ENCODE measurements at places on chromosomes 11 and 22.

DNA sequence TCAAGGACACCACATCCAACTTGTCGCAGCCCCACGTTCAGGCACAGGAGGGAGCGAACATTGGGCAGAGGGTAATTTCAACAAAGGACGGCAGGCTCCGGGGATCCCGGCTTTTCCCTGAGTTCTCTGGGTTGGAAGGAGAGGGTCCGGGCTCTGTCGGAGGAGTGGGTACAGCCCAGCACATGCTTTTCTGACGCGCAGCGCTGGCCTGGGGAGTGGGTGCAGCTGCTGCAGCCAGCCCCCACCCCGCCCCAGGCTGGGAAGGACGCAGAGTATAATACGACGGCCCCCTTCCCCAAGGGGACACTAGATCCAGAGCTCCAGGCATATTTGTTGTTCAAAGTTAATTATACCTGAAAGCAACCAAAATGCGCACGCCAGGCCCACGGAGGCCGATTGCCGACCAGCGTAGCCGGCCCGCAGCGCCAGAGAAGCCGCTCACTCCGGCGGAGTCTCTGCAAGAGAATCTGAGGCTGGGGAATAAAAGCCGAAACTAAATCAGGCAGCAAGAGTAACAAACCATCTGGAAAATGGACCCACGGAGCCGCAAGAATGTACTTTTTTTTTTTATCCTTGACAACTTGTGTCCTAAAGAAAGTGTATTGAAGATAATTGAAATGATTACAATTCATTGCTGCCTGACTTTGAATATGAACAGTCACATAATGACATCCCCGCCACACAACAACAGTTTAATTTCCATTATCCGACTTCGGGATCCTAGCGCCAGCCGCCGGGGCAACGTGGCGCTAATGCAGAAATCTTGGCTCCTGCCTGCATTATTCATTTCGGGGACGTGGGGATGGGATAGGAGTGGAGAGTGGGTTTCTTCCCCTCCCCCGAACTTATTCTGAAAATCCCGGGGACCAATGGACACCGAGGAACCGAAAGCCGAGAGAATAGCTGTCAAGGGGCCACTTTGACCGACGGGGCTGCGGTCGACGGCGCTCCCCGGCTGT, 14.0 kb upstream of the PAX6 start:
- no peak for DNase-seq

DNA sequence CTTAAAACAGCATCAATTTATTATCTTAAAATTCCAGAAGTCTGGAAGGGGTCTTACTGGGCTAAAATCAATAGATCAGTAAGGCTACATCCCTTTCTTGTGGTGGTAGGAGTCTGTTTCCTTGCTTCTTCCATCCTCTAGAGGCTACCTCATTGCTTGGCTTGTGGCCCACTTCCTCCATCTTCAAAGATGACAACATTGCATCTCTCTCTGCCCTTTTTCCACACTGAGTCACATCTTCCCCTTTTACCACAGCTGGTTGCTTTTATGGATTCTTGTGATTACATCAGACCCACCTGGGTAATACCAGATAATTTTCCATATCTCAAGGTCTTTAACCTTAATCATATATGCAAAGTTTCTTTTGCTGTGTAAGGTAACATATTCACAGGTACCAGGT, 60.9 kb downstream of the GRIA4 start:
- no peak for DNase-seq

GRCh38 chr11:70281156-70281609, 10.7 kb downstream of the PPFIA1 start:
- no peak for DNase-seq

DNA sequence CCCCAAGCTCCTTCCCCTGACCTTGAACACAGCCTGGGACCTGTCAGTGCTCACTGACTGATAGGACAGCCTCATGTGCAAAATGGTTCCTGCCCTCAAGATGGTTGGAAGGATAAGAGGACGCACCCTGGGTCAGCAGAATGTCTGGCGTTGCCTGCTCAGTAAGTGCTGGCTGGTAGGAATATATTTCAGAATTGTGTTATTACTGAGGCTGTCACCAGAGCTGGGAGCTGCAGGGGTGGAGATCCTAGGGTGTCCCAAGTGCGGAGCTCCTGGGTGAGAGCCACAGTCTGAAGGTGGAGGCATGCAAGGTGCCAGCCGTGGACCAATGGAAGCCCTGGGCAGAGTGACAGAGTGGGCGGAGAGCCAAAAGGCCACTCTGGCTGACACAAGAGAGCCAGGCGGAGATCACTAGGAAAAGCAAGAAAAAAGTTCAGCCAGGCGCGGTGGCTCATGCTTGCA, 1.0 kb upstream of the SEC14L4 start:
- DNase-seq = no peak

- no peak for DNase-seq
These were observed 73.3 kb downstream of the TRMU start for GRCh38 chr22:46408568-46409506.

GRCh38 chr11:11439591-11439990, 86.5 kb upstream of the CSNK2A3 start:
- DNase-seq = no peak

DNA sequence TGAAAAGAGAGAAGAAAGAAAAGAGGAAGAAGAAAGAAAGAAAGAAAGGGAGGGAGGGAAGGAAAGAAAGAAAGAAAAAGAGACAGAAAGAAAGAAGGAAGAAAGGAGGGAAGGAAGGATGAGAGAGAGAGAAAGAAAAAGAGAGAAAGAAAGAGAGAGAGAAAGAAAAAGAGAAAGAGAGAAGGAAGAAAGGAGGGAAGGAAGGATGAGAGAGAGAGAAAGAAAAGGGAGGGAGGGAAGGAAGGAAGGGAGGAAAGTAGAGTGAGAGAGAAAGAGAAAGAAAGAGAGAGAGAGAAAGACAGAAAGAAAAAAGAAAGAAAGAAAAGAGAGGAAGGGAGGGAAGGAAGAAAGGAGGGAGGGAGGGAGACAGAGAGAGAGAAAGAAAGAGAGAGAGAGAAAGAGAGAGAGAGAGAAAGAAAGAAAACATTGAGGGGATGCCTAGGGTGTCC, 11.5 kb upstream of the RAC2 start:
- DNase-seq = no peak

DNA sequence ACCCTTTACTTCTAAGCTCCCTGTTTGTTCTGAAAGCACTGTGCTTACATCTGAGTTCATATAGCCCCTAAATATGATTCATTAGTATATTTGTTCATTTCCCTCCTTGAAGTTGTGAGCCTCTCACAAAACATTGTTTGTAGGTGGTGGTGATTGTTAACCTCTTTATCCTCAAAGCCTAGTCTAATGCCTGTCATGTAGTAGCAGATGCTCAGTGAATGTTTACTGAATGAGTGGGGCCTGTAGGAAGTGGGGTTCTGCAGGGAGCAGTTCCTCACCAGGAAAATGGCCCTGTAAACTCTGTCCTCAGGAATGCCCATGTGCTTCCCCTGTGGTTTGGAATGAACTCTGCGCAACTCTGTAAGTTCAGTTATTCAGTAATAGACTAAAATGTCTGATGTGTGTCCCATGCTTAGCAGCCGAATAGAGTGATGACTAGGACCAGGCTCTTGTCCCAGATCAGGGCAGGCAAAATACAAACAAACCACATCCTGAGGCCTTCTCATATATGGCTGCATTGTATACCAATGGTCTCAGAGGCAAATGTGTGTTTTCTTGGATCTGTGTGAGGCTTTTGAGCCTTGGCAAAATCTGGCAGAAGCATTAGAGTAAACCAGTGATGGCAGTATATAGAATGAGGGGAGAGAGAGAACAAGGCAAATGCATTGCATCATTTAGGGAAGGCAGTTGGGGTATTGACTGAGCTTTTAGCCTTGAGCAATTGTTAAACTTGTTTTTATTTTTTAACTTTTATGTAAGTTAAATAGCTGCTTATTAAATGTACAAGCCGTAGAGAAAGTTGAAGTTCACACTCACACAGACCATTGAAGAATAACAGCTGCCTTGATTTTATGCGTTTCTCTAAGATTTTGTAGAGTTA, 91.4 kb upstream of the BIRC3 start:
- DNase-seq = peak; percentile 92

- no peak for DNase-seq
These were observed 19.4 kb upstream of the LRRC55 start for GRCh38 chr11:57162179-57162898.

DNA sequence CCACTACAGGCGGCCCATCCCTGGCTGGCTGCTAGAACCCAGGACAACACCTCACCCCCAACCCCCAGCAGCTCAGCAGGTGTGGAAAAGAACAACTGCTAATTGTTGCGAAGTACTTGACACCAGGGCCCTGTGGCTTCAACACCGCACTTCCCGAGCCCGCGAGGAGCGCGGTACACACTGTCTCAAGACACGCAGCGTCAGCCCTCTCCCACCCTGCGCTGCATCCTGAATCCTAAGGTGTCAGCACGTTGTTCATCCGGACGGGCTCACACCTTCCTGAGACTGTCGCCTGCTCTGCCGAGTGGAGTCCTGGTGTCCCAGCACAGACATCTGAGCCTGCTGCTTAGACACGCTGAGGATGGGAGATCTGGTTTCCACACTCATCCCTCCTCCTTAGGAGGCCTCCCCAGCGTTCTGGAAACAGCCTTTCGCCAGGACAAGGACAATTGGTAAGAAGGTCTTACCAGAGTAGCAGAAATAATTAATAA, 1336.2 kb downstream of the BRD1 start:
- DNase-seq = no peak

GRCh38 chr22:19478901-19479354, at the start of gene UFD1:
UFD1 (minus strand) TSS chr22:19479193; CDS start chr22:19479085, 108 bp downstream.
- no peak for DNase-seq

DNA sequence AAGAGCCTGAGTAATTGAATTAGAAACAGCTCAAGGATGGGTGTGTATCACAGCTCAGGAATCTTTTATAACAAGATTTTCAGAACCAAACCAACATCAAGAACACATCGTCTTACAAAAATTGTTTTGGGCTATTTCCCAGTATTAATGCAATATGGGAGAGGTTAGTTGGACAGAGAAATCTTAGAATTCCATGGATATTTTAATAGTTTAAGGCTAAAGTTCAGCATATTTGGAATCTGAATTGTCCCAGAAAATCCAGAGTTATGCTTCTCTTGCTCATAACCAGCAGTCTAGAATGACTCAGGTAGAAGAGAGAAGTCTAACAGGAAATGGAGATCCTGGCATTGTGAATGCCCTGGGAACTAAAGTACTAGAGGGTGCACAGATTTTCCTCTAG, 74.6 kb downstream of the ADM start:
- DNase-seq = peak; percentile 76

- no peak for DNase-seq
These were observed 82.3 kb downstream of the PDE2A start for GRCh38 chr11:72591785-72592502.

- no peak for DNase-seq
These were observed 2.6 kb downstream of the KCNQ1 start for GRCh38 chr11:2447253-2447950.
